ENCODE measurements at places on chromosomes 3 and 15. TPM values are rescaled to one million over a fixed set of nuclear protein-coding genes. Genes with fewer than 3 reads are reported as not detected.
A peak's percentile ranks its signal among the peaks of the same experiment; 100 is the strongest.

DNA sequence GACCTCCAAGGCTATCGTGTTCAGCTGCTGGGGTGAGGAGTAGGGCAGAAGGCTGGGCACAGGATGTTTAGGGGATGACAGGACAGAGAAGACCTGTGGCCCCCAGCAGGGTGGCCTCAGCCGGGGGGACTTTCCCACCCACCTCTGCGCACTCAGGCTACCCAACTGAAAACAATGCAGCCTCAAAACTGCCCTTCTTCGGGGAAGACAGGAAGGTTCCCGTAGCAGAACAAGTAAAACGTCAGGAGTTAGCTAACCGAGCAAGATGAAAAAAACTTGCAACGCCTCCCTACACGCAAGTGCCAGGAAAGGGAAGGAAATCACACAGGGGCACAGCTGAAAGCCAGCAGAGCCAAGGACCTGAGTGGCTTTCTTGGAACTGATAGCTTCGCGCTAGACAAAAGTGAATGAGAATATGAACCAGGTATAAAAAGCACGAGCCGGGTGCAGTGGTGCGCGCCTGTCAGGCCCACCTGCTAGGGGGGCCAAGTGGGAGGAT is 38.4 kb upstream of the FURIN start:
- DNase-seq, result no peak

- DNase-seq, result no peak
These were observed at the start of gene UNC13C for GRCh38 chr15:53978253-53978906. Gene UNC13C (plus strand): TSS chr15:53978441. CDS start chr15:54012904, 34,463 bp downstream.

GRCh38 chr3:108088697-108089096 is 2.1 kb downstream of the CD47 start:
- no peak for DNase-seq

GRCh38 chr3:142785996-142786395 is 62.2 kb downstream of the TRPC1 start:
- DNase-seq, result no peak

C3orf20 gene
- polyA plus RNA-seq, result 0.24 TPM

DNA sequence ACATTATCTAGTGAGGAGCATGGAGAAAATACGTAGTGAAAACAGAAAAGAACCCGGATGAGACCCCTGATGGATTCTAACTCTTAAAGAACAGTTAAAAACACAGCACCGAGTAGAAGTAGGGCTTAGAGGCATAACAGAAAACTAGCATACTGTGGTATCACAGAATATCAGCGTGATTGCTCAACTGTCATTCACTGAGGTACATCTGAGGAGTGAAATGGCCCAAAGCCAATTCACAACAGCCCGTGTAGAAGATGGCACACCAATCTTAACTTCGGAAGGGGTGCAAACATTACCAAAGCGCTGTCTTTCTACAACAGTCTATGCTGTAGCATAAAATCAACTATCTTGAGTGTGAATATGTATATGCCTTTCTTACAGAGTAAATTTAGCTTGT is 1.8 kb downstream of the CLASP2 start:
- DNase-seq, result no peak

DNA sequence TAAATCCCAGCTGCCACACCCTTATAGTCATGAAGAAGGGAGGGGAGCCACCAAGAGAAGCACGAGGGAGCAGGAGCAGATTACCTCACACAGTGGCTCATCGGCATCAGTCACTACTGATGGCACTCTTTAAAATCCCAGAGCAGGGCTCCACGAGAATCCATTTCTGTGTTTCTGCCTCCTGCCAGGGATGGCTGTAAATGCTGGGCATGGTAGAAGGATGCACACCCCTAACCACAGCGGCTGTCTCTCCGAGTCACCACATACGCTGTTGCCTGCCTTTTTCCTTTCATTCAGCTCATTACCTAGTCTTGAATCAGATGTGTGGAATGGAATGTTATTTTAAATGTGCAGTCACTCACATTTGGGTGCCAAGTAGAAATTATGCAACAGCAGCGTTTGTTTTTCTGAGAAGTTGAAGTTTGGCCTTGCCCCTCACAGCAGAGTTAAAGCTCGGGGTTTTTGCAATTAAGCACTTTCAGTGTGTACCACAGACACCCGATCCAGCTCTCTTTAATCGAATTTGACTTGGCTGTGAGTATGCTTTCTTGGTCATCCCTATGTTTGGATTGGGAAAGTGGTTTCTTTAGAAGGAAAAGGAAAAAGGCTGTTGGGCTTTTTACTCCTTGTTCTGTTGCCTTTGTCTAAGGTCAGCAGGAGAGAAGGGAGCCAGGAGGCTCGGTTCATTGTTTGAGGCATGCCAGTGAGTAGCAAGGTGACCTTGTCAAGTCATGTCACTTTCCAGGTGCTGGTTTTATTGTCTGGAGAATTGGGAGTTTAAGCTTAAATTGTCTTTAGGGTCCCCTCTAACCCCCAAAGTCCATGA is 284.2 kb upstream of the TPM1 start:
- DNase-seq, result no peak

CPN2 gene
- 0.50 TPM for polyA plus RNA-seq

PYGO1 gene
- 12.3 TPM for polyA plus RNA-seq

SUCNR1 gene
- 16.8 TPM for polyA plus RNA-seq

DNA sequence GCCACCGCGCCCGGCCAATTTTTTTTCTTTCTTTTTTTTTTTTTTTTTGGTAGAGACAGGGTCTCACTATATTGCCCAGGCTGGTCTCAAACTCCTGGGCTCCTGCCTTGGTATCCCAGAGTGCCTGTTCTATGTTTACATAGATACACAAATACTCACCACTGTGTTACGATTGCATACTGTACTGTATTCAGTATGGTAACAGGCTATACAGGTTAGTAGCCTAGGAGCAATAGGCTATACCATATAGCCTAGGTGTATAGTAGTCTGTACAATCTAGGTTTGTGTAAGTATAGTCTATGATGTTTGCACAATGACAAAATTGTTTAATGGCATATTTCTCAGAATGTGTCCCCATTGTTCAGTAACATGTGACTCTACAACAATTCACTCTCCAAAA is 26.6 kb downstream of the CSTA start:
- no peak for DNase-seq

- DNase-seq, result no peak
These were observed 3.2 kb downstream of the PTPRG start for GRCh38 chr3:61564395-61565059.

- no peak for DNase-seq
These were observed 38.9 kb downstream of the TOPAZ1 start for GRCh38 chr3:44280631-44281030.

- DNase-seq, result peak; percentile 42
These were observed 72.8 kb downstream of the SLC9A9 start for GRCh38 chr3:143775459-143775858.

DNA sequence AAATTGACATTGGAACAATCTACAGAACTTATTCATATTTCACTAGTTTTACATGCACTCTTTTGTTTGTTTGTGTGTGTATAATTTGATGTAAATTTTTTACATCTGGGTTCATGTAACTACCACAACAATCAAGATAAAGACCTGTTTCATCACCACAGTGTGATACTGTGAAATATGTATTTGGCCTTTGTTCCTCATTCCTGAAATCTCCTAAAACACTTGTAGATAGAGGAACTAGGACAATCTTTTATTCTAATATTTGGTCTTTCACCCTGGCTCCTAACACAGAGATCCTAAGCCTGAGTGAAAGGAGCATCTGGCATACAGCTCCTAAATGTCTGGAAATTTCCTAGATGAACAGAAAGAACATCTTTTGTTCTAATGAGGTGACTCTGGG is 155.0 kb upstream of the GPR149 start:
- DNase-seq, result no peak

- DNase-seq, result no peak
These were observed 45.5 kb upstream of the CGNL1 start for GRCh38 chr15:57330619-57331340.

DNA sequence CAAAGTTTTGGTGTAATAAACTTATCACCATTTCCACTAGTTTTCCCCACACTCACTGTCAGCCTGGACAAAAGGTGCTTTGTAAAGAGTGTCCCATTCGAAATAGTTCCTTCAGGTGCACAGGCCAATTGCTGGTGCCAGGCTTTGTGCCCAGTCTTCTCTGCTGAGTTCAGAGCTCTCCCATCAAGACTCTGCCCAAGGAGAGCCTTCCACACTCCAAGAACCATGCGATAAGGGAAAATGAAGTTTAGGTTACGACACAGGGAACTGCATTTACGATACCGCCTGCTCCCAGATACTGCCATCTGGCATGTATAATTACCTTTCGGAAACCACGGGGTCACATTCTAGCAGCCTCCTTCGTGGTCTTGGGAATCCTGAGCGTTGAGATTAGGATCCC is 379.6 kb downstream of the MECOM start:
- no peak for DNase-seq

PLSCR2 gene
- polyA plus RNA-seq, result 0.73 TPM

GRCh38 chr3:56468184-56469106 is at the start of gene ERC2:
Gene ERC2 (minus strand): TSS chr3:56468467.
- DNase-seq, result peak; percentile 31

DNA sequence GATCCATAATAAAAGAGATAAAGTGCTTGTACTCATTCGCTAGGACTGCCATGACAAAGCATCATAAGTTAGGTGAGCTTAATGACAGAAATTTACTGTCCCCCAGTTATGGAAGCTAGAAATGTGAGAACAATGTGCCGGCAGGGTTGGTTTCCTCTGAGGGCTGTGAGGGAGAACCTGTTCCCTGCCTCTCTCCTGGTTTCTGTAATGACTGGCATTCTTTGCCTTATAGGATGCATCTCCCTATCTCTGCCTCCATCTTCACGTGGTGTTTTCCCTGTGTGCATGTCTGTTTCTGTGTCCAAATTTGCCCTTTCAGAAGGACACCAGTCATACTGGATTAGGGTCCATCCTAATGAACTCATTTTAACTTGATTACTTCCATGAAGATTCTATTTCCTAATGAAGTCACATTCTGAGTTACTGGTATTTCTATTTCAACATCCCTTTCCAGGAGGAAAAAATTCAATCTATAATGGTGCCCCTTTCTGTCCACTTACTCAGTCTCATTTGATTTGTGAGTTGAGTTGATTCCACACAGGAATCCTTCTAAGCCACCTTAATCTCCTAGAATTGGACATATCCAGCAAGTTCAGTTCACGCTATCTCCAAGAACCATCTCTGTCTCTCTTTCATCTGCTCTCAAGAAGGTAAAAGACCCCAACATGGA is 71.2 kb upstream of the LIPC start:
- no peak for DNase-seq

DNA sequence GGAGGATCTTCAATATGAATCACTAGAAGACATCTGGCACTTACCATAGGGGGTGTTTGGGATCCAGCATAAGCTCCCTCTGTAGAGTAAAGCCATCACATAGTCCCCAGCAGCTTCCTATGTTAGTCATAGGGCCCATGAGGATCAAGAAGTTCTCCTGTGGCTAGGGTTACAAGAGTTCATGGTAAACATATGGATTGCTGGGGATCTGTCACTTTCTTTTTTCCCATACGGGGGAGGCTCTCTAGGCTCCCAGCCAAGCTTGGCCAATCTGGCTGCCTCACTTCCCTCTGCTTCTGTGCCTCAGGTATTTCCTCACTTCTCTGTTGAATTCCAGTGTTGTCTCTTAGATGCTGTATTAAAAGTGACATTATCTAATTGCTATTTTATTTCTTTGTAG is 597.9 kb downstream of the PDCD6IP start:
- no peak for DNase-seq
